Right atrium auricular region (tissue), 2 donors: ENCODE measurements at places on chromosomes 4 and X. TPM values are rescaled to one million over a fixed set of nuclear protein-coding genes. Genes with fewer than 3 reads are reported as not detected.

DNA sequence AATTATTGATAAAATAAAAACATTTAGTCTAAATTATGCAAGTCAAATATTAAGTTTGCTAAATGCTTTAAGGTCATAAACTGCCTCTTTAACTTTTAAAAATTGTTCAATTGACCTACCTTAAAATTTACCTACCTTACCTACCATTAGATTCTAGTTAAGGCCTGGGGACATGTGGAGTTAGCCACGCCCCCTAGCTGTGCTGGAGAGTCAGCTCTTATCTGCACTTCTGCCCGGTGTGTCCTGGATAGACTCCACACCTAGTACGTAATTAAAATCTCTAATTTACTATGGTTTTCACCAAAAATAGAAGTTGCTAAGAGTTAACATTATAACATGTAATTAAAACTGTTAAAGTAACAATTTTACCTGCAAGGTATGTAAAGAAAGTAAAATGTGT lies 22.7 kb downstream of the TENM3 start:
- H3K4me3 ChIP-seq, result no peak overlapping the region
- H3K4me1 ChIP-seq, result no peaks in the 10 kb centered on the region
- no peak for DNase-seq
- H3K27me3 ChIP-seq, result no peaks in the 10 kb centered on the region
- H3K36me3 ChIP-seq, result no peaks in the 10 kb centered on the region

DNA sequence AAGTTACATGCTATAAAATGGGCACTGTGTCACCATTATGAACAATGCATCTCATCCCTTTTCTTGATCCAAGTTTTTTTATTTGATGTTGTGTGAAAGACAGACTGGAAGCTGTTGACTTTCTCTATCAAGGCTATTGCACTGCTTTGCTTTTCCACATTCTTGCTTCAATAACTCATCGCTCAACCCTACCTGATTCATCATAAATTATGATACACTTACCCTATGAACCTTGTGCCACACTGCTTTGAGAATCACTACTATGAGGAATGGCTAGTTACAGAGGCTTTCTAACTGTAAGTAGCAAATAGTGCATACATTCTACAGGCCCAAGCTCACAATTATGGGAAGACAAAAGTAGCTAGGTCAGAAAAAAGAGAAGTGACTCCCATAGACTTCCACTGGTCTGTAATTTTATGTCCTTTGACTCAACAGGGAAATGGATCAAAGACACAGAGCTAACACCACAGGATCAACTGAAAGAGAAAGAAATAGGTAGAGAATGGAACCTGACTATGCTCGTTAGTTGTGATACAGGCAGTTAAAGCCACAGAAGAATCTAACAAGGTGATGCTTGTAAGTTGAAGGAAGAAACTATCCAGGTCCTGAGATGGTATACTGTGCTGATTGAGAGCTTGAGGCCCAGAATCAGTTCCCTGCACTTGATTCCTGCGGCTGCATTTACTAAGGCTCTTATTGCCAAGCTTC lies 163.5 kb downstream of the PPP3CA start:
- no peak for DNase-seq
- no peak overlapping the region for H3K4me3 ChIP-seq
- H3K36me3 ChIP-seq, result no peaks in the 10 kb centered on the region
- H3K4me1 ChIP-seq, result no peaks in the 10 kb centered on the region
- H3K27ac ChIP-seq, result no peak overlapping the region

- no peak overlapping the region for H3K4me3 ChIP-seq
- H3K36me3 ChIP-seq, result no peaks in the 10 kb centered on the region
- no peaks in the 10 kb centered on the region for H3K4me1 ChIP-seq
- no peak for DNase-seq
- no peak overlapping the region for H3K27ac ChIP-seq
Observed at GRCh38 chr4:76882630-76883029, 15.3 kb downstream of the SOWAHB start.

GRCh38 chr4:175536852-175537453 lies 275.1 kb downstream of the GPM6A start:
- no peak overlapping the region for H3K4me3 ChIP-seq
- H3K27me3 ChIP-seq, result no peaks in the 10 kb centered on the region
- H3K4me1 ChIP-seq, result no peaks in the 10 kb centered on the region
- no peak for DNase-seq
- no peaks in the 10 kb centered on the region for H3K36me3 ChIP-seq

GRCh38 chrX:71320126-71320525 lies 18.6 kb downstream of the ITGB1BP2 start:
- no peak overlapping the region for H3K4me3 ChIP-seq
- no peaks in the 10 kb centered on the region for H3K4me1 ChIP-seq
- no peak overlapping the region for H3K27ac ChIP-seq
- no peak for DNase-seq

DNA sequence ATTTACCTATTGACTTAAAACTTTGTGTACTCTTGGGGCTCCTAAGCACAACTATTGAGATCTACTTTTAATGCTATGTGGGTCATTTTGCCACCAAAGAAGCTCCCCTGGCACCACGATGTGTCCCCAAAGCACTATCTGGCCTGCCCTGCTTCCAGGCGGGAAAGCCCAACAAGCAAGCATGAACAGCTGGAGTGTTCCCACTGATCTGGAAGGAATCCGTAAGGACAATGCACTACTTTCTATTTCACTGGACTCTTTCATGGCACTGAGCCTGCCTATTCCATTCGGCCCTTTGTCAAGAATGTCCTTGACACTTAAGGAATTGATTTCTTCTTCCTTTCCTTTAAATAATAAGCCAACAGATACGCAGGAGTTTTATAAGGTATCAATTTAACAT lies 38.8 kb downstream of the GRIA3 start:
- no peaks in the 10 kb centered on the region for H3K27me3 ChIP-seq
- H3K27ac ChIP-seq, result no peak overlapping the region
- peaks cover 4% of the 10 kb centered on the region for H3K4me1 ChIP-seq
- no peak overlapping the region for H3K4me3 ChIP-seq

GRCh38 chrX:103913356-103914020 lies 48.9 kb upstream of the TMSB15B start:
- no peak for DNase-seq
- no peak overlapping the region for H3K27ac ChIP-seq
- H3K36me3 ChIP-seq, result no peaks in the 10 kb centered on the region
- no peaks in the 10 kb centered on the region for H3K27me3 ChIP-seq
- H3K4me3 ChIP-seq, result no peak overlapping the region

DNA sequence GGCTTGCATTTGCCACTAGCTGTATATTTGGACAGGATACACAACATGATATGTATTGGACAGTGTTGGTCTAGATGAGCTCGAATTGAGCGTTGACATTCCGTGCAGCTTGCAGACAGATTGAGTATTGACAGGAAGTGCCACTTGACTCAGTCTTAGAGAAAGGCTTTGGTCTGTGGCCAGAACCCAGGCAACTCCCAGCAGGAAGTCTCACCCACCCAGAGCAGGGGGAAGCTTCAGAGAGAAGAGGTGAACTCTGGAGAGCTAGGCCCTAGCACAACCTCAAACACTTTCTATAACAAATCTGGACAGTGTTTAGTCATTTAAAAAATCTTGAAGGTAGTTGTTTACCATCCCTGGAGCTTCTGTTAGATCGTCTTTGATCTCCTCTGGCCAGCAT lies 280.5 kb downstream of the FBXW7 start:
- H3K4me3 ChIP-seq, result no peak overlapping the region
- H3K36me3 ChIP-seq, result no peaks in the 10 kb centered on the region
- no peak for DNase-seq
- no peaks in the 10 kb centered on the region for H3K27me3 ChIP-seq
- no peaks in the 10 kb centered on the region for H3K4me1 ChIP-seq

DNA sequence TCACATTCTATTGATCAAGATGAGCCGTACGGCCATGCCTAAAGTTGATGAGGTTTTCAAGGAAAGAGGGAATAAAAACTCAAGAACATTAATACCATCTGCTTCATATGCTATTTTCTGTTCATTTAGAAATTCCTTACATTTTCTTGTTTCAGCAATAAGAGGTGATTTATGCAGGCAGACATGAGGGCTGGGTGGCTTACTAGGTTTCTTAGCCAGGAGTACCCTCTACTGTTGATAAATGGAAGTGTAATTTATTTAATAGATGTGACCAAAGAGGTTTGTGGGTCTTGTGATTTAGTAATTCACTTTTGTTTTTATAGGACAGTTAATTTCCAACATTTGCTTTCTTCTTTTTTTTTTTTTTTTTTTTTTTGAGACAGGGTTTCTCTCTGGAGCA lies 6.4 kb upstream of the SMIM9 start:
- H3K27me3 ChIP-seq, result no peaks in the 10 kb centered on the region
- H3K36me3 ChIP-seq, result no peaks in the 10 kb centered on the region
- H3K4me3 ChIP-seq, result no peak overlapping the region
- no peak for DNase-seq
- H3K4me1 ChIP-seq, result no peaks in the 10 kb centered on the region

The ATP2B3 gene
- not detected for total RNA-seq

The PDE6B gene
- total RNA-seq, result 4.6 TPM

The NAA11 gene
- not detected for total RNA-seq

DNA sequence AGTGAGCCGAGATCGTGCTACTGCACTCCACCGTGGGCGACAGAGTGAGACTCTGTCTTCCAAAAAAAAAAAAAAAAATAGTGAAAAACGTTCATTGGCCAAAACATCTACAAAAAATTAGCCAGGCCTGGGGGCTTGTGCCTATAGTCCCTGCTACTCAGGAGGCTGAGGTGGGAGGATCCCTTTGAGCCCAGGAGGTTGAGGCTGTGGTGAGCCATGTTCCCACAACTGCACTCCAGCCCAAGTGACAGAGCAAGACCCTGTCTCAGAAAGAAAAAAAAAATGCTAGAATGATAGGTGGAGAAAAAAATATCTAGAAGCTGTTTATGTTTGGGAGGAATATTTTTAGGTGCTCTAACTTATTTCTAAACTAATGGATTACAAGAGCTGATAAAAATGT lies 14.9 kb downstream of the SPRY1 start:
- DNase-seq, result no peak
- H3K36me3 ChIP-seq, result peaks cover 8% of the 10 kb centered on the region
- H3K4me3 ChIP-seq, result no peak overlapping the region

DNA sequence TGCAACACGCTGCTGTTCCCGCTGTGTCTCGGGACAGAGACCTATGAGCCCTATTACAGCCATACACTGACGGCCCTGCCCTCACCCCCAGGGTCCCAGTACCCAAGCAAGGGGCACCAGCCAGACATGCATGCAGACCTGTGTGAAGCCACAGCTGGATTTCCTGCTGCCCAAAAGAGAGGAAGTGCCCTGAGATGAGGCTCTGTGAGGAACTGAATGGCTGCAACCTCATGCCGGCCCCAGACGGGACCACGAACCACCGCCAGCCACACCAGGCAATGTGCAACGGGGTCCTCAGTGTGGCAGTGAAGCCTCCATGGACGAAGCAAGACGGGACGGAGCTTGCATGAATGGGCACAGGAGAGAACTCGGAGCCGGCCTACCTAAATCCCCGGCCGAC lies 21.1 kb downstream of the CTBP1 start:
- no peaks in the 10 kb centered on the region for H3K27me3 ChIP-seq
- no peak overlapping the region for H3K4me3 ChIP-seq
- H3K36me3 ChIP-seq, result peaks cover 85% of the 10 kb centered on the region
- no peak for DNase-seq
- H3K4me1 ChIP-seq, result peaks cover 20% of the 10 kb centered on the region

The PLP2 gene
- 47.8 TPM for total RNA-seq

The F11 gene
- total RNA-seq, result not detected

DNA sequence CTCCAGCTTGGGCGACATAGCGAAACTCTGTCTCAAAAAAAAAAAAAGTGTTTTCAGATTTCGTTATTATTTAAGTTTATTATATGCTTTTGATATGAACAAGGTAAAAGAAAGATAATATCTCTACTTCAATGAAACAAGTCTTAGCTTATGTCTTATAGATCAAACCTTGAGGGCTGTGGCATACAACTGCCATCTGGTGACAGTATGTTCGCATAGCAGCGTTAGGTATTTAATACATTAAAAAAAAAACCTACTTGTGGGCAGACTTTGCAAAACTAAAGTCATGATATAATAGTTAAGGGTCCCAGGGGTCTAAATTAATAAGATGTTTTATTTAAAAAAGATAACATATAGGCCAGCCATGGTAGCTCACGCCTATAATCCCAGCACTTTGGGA lies 161.2 kb upstream of the AMOT start:
- no peaks in the 10 kb centered on the region for H3K4me1 ChIP-seq
- no peaks in the 10 kb centered on the region for H3K36me3 ChIP-seq
- no peak overlapping the region for H3K4me3 ChIP-seq
- no peak for DNase-seq
- H3K27me3 ChIP-seq, result no peaks in the 10 kb centered on the region

GRCh38 chrX:106684207-106684606 lies 42.3 kb upstream of the RNF128 start:
- H3K4me1 ChIP-seq, result no peaks in the 10 kb centered on the region
- H3K27ac ChIP-seq, result no peak overlapping the region
- no peak overlapping the region for H3K4me3 ChIP-seq
- H3K27me3 ChIP-seq, result no peaks in the 10 kb centered on the region

The ZNF157 gene
- total RNA-seq, result 0.19 TPM

- no peak overlapping the region for H3K27ac ChIP-seq
- DNase-seq, result no peak
- H3K36me3 ChIP-seq, result no peaks in the 10 kb centered on the region
- no peaks in the 10 kb centered on the region for H3K4me1 ChIP-seq
Observed at GRCh38 chr4:135994360-135994759, 1537.9 kb downstream of the PCDH18 start.

DNA sequence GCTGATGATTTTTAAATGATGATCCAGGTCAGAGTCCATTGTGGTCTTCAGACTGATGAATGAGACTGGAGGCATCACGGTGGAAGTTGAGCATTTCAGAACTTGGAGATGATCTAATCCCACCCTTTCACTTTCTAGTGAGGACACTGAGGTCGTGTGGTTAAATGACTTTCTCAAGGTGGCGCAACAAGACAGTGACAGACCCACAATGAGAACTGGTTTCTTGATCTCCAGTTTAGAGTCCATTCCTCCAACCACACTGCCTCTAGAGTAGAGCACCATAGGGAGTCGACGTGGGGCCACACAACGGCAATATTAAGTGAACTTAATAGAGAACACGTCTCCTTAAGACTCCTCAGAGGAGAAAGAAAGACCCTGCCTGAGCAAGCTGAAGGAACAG lies 381.0 kb downstream of the UNC5C start:
- H3K4me3 ChIP-seq, result no peak overlapping the region
- H3K36me3 ChIP-seq, result no peaks in the 10 kb centered on the region
- H3K27ac ChIP-seq, result no peak overlapping the region
- no peak for DNase-seq
- no peaks in the 10 kb centered on the region for H3K4me1 ChIP-seq

DNA sequence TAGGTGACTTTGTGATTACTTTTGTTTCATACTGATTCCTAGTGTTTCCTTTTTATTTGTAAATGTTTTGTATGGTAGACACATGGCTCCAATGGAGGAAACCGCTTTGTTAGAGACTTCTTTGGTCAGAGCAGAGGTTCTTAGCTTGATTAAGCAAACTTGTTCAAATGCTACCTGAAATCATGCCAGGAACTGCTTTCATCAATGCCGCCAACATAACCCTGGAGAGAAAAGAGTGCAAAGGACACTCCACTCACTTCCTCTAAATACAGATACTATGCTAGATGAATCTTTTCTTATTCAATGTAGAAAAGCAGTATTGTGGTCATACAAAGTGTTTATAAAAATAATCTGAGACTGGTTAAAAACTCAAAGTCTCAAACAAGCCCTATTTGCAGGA lies 25.7 kb upstream of the COX7B2 start:
- no peaks in the 10 kb centered on the region for H3K4me1 ChIP-seq
- H3K4me3 ChIP-seq, result no peak overlapping the region
- no peaks in the 10 kb centered on the region for H3K27me3 ChIP-seq

GRCh38 chr4:58093352-58093751 lies 983.2 kb upstream of the IGFBP7 start:
- no peak overlapping the region for H3K27ac ChIP-seq
- no peaks in the 10 kb centered on the region for H3K36me3 ChIP-seq
- H3K4me1 ChIP-seq, result no peaks in the 10 kb centered on the region
- no peak overlapping the region for H3K4me3 ChIP-seq
- DNase-seq, result no peak

The ITM2A gene
- 82.1 TPM for total RNA-seq

GRCh38 chr4:70903291-70903603 lies 1.1 kb downstream of the MOB1B start:
- peaks cover 6% of the 10 kb centered on the region for H3K4me1 ChIP-seq
- no peak for DNase-seq
- H3K36me3 ChIP-seq, result no peaks in the 10 kb centered on the region
